ENCODE measurements at places on chromosomes 16 and 17.

GRCh38 chr16:50999181-50999580 lies 151.9 kb downstream of the SALL1 start:
- DNase-seq = no peak

GRCh38 chr16:68378436-68379415 lies 67.9 kb downstream of the PRMT7 start:
- no peak for DNase-seq

GRCh38 chr17:59368218-59368857 lies 36.9 kb downstream of the YPEL2 start:
- no peak for DNase-seq

- DNase-seq = no peak
Measured at GRCh38 chr16:66751053-66751302, 431 bp downstream of the DYNC1LI2 start.

GRCh38 chr16:74660383-74660782 lies 6.3 kb downstream of the RFWD3 start:
- DNase-seq = no peak

- no peak for DNase-seq
Measured at GRCh38 chr17:73042809-73043685, 49.4 kb downstream of the SLC39A11 start.

DNA sequence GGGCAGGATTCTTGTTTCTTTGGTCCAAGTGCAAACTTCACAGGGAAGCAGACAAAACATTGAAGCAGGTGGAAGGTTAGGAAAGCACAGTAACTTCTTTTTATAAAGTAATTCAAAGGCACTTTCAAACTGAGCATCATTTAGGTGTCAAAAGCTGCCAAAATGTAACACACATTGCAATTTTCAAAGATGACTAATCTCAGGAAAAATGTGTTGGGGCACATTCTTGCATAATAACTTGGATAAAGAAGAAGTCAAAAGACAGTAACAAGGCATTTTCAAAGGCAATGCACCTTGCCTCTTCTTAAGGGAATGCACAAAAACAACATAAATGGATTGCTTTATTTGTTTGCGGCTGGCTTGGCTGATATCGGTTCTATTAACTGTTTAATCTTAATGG lies 3.6 kb downstream of the KCNJ2 start:
- DNase-seq = no peak

DNA sequence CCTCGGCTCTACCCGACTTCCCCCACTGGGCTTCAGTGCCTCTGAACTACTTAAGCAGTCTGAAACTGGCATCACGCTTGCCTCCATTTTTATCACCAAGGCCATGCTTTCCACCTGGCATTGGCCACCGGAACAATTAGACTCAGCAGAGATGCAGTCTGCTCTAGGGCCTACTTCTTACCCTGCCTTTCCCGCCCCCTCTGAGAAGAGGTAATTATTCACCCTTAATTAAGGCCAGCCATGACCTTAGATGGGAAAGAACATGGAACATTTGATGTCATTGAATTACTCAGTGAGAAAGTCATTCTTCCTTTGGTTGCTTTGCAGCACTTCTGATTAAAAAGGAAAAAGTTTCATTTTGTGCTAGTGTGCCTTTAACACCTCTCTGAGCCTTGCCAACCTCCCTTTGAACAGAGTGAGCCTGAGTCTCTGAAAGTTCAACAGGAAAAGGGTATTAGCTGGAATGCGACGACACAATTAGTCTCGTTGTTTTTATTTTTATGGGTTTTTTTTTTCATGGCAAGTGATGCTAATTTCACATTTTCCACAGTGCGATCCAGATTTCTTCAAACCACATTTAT lies 60.9 kb upstream of the TNRC6A start:
- DNase-seq = no peak

- DNase-seq = no peak
Measured at GRCh38 chr16:19186408-19186807, 18.4 kb downstream of the SYT17 start.

GRCh38 chr17:77631307-77631706 lies 327.2 kb upstream of the TNRC6C start:
- no peak for DNase-seq

- DNase-seq = no peak
Measured at GRCh38 chr17:48619826-48620449, 4.8 kb upstream of the HOXB8 start.

DNA sequence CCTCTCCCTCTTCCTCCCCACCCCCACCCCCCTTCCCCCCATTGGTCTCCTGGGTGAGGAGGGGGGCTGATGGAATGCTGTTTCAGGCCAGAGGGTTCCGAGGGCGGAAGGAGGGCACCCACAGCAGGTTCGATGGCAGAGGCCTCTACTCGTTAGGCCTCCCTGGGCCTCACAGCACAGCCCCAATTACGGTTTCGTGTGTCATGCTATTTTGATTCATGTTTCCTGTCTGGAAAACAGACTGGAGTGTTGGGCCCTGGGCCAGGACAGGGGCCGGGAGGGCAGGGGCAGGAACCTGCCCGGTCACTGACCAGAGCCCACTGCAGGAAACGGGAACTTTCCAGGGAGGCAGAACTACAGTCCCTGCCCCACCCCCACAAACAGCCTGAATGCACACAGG lies 138.2 kb downstream of the C16orf95 start:
- DNase-seq = no peak

GRCh38 chr17:7988750-7989178 lies 13.7 kb upstream of the GUCY2D start:
- DNase-seq = no peak
